ENCODE measurements at places on chromosomes 13 and 19. TPM values are rescaled to one million over a fixed set of nuclear protein-coding genes. Genes with fewer than 3 reads are reported as not detected.

DNA sequence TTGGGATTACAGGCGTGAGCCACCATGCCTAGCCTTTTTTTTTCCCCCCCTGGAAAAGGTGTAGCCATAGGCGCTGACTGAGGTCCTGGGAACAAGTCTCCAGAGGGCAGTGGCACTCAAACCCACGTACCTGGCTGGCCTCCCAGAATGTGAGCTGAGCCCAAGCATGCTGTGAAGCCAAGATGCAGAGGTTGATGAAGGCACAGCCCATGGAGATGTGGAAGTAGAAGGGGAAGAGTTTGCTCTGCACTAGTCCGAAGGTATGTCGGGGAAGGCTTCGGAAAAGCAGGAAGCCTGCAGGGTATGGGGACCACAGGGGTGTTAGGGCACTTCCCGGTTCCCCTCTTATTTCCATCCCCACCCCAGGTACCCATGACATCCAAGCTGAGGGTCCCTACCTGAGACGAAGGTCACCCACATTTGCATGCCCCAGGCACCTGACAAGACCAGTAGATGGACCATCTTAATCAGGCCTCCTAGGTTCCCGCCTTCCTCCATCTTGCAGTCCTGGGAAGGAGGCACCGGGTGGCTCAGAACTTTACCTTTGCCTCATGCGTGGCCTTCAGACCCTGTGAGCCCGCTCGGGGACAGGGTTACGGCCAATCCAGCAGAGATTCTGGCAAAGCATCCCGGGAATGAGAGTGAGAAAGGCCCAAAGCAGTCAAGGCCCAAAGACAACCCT lies 805 bp downstream of the TMEM205 start:
- DNase-seq = no peak

DNA sequence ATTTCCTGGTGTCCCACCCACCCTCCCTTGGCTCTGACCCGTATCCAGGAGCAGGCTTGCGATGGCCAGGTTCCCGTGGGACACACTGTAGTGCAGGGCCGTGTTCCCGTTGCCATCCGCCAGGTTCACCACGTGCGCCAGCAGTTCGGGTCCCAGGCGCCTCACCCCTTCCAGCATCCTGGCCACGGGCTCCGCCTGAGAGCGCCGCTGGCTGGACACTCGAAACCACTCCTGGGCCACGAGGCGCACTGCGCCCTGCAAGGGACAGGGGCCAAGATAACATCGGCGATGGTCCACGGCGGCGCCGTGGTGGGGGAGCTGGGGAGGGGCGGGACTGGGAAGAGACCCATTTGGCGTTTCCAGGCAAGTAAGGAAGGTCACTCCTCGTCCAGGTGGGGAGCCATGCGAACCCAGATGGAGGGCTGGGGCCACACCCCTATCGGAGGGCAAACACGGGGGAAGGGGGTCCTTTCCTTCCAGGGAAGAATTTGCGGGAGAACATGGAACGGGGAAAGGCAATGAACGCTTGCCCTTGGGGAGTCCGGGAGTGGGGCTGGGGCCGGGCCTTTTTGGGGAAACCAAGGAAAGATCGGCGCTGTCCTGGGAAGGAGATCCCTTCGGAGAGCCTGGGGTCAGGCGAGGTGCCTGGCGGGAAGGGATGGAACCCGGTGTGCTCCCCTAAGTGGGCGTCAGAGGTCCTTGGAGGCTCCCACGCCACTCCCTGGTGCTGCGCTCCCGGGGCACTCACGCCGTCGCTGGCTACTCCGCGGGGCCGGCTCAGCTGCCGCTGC lies 9.9 kb downstream of the KANK3 start:
- DNase-seq = peak; percentile 83

GRCh38 chr13:98156259-98156658 lies 13.4 kb downstream of the FARP1 start:
- no peak for DNase-seq

DNA sequence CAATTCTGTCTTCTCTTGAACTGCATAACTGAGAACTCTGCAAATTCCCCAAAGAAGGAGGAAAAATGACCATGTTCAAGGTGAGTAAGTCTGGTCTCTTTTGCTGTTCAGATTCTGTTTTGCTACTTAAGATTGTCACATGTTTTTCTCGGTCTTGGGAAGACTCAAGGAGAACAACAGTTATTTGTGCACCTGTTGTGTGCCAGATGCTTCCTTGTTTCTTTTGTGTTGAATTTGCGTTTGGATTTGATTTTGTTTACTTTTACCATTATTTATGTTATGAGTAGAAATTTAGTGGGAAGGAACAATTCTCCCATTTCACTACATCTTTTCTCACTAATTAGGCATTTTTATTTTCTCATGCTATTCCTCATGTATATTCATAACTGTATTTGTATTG lies 4.4 kb downstream of the ZNF284 start:
- no peak for DNase-seq

- DNase-seq = no peak
Measured at GRCh38 chr19:7781157-7781556, 18.1 kb downstream of the CLEC4M start.

DNA sequence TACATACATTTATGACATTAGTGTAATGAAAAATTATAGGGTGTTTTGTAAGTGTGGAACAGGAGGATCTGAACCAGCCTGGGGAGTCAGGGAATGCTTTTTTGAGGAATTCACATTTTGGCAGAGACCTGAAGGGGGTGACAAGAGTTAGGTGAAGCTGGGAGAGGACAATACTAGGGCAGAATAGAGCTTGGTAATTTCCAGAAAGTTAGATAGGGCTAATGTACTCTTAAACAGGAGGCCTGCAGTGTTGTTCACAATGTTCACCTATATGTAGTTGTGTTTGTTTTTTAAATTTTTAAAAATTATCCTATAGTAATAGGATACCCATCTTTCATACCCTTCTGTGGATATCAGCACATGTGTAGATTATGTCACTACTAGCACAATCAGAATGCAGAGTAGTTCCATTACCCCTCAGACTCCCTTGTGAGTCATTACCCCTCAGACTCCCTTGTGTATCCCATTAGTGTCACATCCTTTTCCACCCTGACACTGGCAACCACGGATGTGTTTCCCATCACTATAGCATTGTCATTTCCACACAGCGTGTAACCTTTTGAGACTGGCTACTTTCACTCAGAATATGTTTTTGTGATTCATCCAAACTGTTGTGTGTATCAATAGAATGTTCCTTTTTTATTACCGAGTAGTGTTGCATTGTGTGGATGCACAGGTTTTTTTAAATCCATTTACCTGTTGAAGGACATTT lies 43.1 kb downstream of the PCCA start:
- no peak for DNase-seq

GRCh38 chr13:50914176-50914700 lies 4.6 kb downstream of the RNASEH2B start:
- DNase-seq = no peak

DNA sequence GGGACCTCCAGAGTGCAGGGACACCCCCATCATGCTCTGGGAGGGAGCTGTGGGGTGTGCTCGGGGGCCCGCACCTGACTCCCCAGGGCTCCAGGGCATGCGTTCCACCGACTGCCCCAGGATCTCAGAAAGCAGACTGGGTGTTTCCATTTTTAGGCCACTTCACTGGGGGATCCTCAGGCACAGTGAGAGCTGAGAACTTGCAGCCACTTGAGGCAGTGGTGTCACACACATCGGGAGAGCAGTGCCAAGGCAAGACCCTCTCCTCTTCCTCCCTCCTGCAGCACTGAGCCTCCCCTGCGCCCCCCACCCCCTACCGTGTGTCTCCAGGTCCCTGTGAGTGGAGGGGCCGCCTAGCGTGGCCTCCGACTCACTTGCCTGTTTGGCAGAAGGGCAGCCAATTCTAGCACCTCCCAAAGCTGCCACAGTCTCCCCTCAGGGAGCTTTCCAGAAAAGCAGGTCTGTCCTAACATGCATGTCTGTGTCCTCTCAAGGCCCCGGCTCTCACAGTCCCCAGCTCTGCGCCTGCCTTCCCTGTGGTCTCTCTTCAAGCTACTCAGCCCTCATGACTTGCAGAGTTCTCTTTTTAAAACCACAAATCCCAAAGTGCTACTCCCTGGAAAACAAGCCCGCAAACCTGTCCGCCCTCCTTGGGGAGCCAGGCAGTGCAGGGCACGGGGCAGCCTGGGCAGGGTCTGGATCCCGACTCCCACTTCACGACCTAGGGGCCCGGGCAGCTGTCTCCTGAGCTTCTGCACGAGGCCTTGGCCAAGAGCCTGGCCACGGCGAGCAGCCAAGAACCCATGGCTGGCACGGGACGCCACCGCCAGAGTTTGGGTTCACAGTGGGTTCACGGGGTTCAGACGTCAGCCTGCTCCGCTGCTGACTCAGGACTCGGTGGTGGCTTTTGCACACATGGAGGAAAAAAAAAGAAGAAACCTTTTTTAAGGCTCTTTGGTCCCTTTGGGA lies 94.1 kb downstream of the STK24 start:
- peak; percentile 84 for DNase-seq

DNA sequence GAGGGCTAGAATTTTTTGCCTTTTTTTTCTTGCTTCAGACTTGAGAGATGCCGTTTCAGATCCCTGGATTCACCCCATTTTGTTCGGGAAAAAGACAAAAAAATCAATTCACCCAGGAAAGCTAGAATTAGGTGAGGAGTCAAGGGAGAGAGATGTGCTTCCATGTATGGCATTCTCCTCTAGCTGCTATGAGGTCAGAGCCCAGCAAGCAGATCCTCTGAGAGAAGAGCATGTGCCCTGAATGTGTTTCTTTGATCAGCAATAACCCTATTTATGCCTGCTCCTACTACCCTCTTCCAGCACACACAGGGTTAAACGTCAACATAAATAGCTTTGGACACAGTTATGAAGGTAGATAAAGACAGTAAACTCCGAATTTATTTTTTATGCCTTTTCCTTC lies 53.6 kb downstream of the NDFIP2 start:
- no peak for DNase-seq

DNA sequence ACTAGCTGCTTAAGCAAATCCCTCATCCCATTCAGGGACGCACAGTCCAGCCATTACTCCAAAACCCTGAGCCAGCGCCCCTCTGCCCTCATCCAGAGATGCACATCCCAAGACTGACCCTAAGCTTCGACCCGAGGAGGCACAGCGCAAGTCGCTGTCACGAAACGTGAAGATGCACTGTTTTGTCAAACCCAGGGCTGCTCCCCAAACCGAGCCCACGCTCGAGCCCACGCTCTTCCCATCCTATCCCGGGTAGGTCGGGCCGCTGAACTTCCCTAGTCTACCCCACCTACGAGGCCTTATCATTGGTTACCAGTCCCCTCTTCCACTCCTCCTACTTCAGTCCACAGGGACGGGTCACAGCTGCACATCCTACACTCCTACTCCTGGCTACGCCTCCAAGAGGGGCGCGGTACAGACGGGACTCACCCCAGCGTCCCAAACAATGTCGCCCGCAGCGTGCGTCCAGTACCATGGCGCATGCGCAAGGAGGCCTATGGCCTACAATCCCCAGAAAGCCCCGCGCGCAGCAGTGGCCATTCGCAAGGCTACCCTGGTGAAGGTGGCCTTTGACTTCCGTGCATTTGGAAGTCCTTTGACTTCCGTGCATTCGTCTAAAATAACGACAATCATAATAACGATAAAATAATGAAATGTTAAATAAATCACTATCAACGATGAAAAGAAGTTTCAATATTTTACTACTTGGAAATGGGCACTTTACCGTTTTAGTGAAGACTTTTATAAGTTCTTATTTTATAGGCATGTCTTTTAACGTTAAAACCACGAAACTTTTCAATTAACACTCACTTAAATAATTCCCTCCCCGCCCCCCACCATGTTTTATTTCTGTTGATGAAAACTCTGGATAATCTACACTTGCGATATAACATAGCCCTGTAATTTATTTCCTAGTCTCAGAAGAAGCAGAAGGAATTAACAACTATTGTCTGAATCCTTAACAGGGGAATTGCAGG lies at the start of gene ZNF285:
ZNF285 (minus strand) TSS at position 470 of the 977 bp plus-strand sequence. CDS start 4,395 bp downstream, outside the sequence.
- DNase-seq = peak; percentile 95

GRCh38 chr19:44653977-44654774 lies 10.5 kb downstream of the PVR start:
- peak; percentile 92 for DNase-seq

- no peak for DNase-seq
Measured at GRCh38 chr19:5225486-5226345, 114.9 kb downstream of the PTPRS start.

DNA sequence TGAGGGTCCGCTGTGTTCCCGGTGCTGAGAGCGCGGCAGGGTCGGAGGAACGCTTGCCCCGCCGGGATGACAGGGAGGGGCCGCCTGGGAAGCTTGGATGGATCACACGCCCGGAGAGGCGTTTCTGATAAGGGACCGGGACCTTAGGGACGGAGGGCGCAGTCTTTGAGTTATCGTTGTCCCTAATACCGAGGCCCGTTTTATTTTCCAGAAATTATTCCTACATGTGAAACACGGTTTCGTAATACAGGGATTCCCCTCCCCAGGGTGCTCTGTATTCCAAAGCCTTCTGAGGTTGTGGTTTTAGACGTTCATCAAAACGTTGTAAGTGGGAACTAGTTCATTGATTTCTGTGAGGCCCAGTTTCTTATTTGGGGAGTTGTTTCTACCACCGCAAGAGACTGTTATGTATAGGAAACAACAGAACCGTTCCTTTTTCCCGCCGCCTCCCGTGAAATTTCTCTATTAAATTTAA lies 752 bp downstream of the PDCD5 start:
- DNase-seq = no peak

- DNase-seq = no peak
Measured at GRCh38 chr13:30194906-30195305, 112.4 kb downstream of the KATNAL1 start.

GRCh38 chr19:6590258-6590826 lies 608 bp downstream of the CD70 start:
- no peak for DNase-seq

GRCh38 chr19:32720216-32720935 lies 809 bp downstream of the TDRD12 start:
- no peak for DNase-seq

GRCh38 chr19:51131780-51132680 lies 7.3 kb downstream of the SIGLEC9 start:
- peak; percentile 87 for DNase-seq

GRCh38 chr13:76656500-76656899 lies 229.7 kb downstream of the KCTD12 start:
- DNase-seq = no peak

- DNase-seq = no peak
Measured at GRCh38 chr19:36775768-36776167, 3.2 kb upstream of the ZNF850 start.

GRCh38 chr19:21482863-21483276 lies 22.5 kb upstream of the ZNF429 start:
- peak; percentile 82 for DNase-seq

- no peak for DNase-seq
Measured at GRCh38 chr19:50189331-50189730, 14.1 kb upstream of the MYH14 start.

- DNase-seq = no peak
Measured at GRCh38 chr19:58117841-58118575, 20.0 kb upstream of the ZSCAN18 start.

GRCh38 chr19:10871711-10872545 lies 575 bp downstream of the CARM1 start:
- no peak for DNase-seq

FLT1 gene
- 53.4 TPM for total RNA-seq

OR7C1 gene
- total RNA-seq = 0.03 TPM

NXNL1 gene
- total RNA-seq = 0.59 TPM

SPC24 gene
- 3.8 TPM for total RNA-seq

ACER1 gene
- total RNA-seq = not detected

TMEM238 gene
- 0.65 TPM for total RNA-seq

CACNA1A gene
- 1.3 TPM for total RNA-seq

KLK2 gene
- not detected for total RNA-seq

DMKN gene
- total RNA-seq = 4.2 TPM

ATP4A gene
- total RNA-seq = not detected

PSG11 gene
- not detected for total RNA-seq

CYP4F12 gene
- 1.9 TPM for total RNA-seq

KLK4 gene
- not detected for total RNA-seq

SBK2 gene
- 2.0 TPM for total RNA-seq
